Activated CD8-positive, alpha-beta T cell treated with anti-CD3 and anti-CD28 coated beads for 36 hours (primary cell): ENCODE measurements at places on chromosomes 1 and 21. TPM values are rescaled to one million over a fixed set of nuclear protein-coding genes. Genes with fewer than 3 reads are reported as not detected.

DNA sequence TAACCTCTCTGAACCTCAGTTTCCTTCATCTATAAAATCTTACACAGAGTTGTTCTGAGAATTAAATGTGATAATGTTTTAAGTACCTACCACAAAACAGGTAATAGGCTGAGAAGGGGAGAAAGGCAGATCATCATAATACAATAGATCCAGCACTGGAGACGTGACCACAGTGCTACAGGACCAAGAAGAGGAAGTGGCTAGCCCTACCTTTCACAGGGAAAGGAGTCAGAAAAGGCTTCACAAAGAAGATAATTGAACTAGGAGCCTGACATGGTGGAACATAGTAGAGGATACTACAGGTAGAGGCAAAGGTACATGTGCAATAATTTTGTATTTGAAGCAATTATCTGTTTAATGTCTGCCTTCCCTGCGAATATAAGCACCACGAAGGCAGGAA is 45.1 kb downstream of the ERI3 start:
- H3K27me3 ChIP-seq: no peaks in the 10 kb centered on the region
- DNase-seq: no peak
- H3K4me3 ChIP-seq: no peak overlapping the region
- no peak overlapping the region for H3K27ac ChIP-seq

DNA sequence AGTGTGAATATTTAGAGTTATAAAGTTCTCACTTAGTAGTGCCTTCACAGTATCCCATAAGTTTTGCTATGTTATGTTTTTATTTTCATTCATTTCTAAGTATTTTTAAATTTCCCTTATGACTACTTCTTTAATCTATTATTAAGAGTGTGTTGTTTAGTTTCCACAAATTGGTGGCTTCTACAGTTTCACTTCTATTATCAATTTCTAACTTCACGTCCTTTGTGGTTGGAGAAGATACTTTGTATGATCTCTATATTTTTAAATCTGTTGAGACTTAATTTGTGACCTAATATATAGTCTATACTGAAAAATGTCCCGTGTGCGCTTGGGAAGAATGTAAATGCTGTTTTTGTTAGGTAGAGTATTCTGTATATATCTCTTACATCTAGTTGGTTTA is 11.7 kb downstream of the CHIA start:
- H3K27me3 ChIP-seq: no peaks in the 10 kb centered on the region
- DNase-seq: no peak
- no peak overlapping the region for H3K27ac ChIP-seq
- no peak overlapping the region for H3K4me3 ChIP-seq

DNA sequence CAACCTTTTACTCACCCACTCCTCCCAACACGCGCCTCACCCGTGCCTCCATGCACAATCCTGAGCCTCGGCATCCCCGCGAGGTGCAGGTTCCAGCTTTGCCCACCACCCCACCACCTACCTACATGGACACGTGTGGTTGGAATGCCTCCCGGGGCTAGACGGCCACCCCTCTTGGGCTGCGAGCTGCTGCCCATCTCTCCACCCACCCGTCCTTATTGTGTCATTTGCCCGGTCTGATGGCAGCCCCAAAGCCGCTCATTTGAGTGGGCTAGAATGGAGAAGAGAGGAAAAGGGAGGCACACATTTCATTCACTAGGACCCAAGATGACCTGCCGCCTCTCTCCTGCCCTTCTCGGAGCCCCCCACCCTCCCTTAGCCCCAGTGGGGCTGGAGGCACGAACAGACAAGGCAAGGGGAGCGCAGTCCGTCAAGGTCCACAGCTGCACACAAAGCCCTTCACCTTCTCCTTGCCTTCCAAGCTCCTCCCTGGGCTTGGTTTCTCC is 785 bp downstream of the ZNF697 start:
- no peaks in the 10 kb centered on the region for H3K36me3 ChIP-seq
- peak overlapping the region; percentile 70 for H3K4me3 ChIP-seq
- peaks cover 24% of the 10 kb centered on the region for H3K4me1 ChIP-seq
- H3K27ac ChIP-seq: no peak overlapping the region
- peak; percentile 6 for DNase-seq
- H3K27me3 ChIP-seq: peaks cover 66% of the 10 kb centered on the region

GRCh38 chr1:203638950-203639349 is 12.3 kb downstream of the ATP2B4 start:
- H3K27ac ChIP-seq: no peak overlapping the region
- H3K4me1 ChIP-seq: peaks cover 42% of the 10 kb centered on the region
- no peaks in the 10 kb centered on the region for H3K36me3 ChIP-seq
- DNase-seq: no peak
- H3K27me3 ChIP-seq: no peaks in the 10 kb centered on the region

GRCh38 chr1:119080586-119080985 is 59.9 kb downstream of the WARS2 start:
- peaks cover 2% of the 10 kb centered on the region for H3K4me1 ChIP-seq
- no peaks in the 10 kb centered on the region for H3K27me3 ChIP-seq
- peaks cover 24% of the 10 kb centered on the region for H3K36me3 ChIP-seq
- H3K27ac ChIP-seq: no peak overlapping the region

GRCh38 chr21:44763451-44764318 is 37.9 kb downstream of the UBE2G2 start:
- peaks cover 23% of the 10 kb centered on the region for H3K4me1 ChIP-seq
- no peak overlapping the region for H3K4me3 ChIP-seq
- no peaks in the 10 kb centered on the region for H3K27me3 ChIP-seq
- H3K36me3 ChIP-seq: peaks cover 3% of the 10 kb centered on the region
- no peak overlapping the region for H3K27ac ChIP-seq

DNA sequence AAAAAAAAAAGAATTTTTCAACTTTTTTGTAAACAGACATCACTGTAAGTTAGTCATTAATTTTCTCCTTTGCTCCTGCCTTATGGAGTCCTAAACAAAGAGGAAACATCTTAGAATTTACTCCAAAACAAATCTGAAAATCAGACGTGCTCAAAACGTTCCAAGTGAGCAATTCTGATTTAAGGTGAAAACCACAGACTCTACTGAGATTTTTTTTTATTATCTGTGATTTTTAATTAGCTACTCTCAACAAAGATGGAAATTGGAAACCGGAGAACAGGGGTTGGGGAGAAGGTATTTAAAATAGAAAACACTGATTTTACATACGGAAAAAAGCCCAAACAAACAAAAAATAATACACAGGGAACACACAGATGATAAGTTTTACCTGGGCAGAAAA is 7.8 kb upstream of the CTSK start:
- H3K36me3 ChIP-seq: peaks cover 27% of the 10 kb centered on the region
- peaks cover 7% of the 10 kb centered on the region for H3K4me1 ChIP-seq
- no peaks in the 10 kb centered on the region for H3K27me3 ChIP-seq
- no peak for DNase-seq

- DNase-seq: no peak
- no peak overlapping the region for H3K4me3 ChIP-seq
- H3K27me3 ChIP-seq: no peaks in the 10 kb centered on the region
- no peak overlapping the region for H3K27ac ChIP-seq
- H3K4me1 ChIP-seq: no peaks in the 10 kb centered on the region
Observed at GRCh38 chr1:81453367-81453703, 347.4 kb upstream of the ADGRL2 start.

- H3K4me1 ChIP-seq: peaks cover 45% of the 10 kb centered on the region
- peak overlapping the region; percentile 75 for H3K27ac ChIP-seq
- H3K36me3 ChIP-seq: no peaks in the 10 kb centered on the region
- no peak for DNase-seq
- H3K27me3 ChIP-seq: no peaks in the 10 kb centered on the region
Observed at GRCh38 chr1:179955287-179955680, 674 bp downstream of the CEP350 start.

DNA sequence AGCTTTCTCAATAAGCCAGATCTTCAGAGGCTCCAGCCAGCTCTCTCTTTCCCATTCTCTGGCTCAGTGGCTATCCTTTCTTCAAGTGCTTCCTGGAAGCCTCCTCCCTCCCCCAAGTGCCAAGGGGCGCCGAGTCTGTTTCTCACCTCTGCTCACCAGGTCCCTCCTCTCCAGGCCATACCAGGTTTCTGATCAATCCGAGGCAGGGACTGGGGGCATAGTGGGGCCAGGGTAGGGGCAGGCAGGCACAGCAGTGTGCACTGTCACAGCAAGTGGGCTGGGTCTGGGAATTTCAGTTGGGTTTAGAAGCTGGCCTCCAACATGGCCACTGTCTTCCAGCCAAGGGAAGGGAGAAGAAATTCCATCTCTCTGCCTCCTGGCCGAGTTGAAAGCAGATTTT is 56.5 kb downstream of the NAV1 start:
- no peaks in the 10 kb centered on the region for H3K4me1 ChIP-seq
- H3K27me3 ChIP-seq: no peaks in the 10 kb centered on the region
- no peak overlapping the region for H3K4me3 ChIP-seq
- DNase-seq: no peak
- no peak overlapping the region for H3K27ac ChIP-seq

GRCh38 chr1:45009956-45010854 is 919 bp downstream of the HECTD3 start:
- peak; percentile 46 for DNase-seq
- H3K4me1 ChIP-seq: peaks cover 31% of the 10 kb centered on the region
- H3K36me3 ChIP-seq: peaks cover 7% of the 10 kb centered on the region
- H3K4me3 ChIP-seq: peak overlapping the region; percentile 77
- H3K27ac ChIP-seq: peak overlapping the region; percentile 43

Gene SMYD3
- total RNA-seq: 24.6 TPM

Gene PM20D1
- 0.22 TPM for total RNA-seq
